Posterior cingulate gyrus (tissue), 11 donors: ENCODE measurements at places on chromosomes 12 and 14.

DNA sequence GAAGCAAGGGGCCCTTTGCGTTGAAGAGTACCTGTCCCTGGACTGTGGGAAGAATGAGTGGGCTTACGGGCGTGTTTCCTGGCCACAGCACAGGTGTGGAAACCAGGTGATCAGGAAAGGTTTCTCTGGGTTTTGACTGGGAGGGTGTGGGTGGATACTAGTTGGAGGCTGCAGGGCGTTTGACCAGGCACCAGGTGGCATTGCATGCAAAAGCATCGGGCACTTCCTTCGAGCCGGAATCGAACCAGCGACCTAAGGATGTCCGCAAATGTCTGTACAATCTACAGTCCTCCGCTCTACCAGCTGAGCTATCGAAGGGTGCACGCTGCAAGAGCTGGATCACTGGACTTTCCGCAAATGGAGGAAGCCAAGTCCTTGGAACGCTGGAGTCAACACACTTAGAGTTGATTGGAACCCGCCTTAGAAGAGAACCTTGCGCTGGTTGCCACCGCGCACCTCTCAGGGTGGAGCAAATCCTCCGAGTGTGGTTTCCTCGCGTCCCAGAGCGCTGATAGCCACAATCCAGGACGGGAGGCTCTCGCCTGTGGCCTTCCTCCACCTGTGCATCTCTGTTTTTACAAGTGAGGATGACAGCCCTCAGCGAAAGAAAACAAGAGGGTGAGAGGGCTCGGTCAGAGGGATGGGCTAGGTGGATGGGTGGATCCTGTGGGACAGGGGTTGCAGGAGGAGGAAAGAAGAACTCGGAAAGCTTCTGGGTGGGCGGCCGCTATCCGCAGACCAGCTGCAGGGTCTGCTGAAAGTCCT lies 21.2 kb upstream of the RNASE4 start:
- no peak for DNase-seq

GRCh38 chr12:116053479-116054200 lies 223.9 kb downstream of the MED13L start:
- DNase-seq, result no peak

GRCh38 chr12:127749416-127749815 lies 517.6 kb upstream of the TMEM132C start:
- no peak for DNase-seq

GRCh38 chr14:75725481-75725880 lies 64.4 kb downstream of the TTLL5 start:
- DNase-seq, result no peak

GRCh38 chr14:22622255-22622654 lies 21.9 kb downstream of the OR6J1 start:
- DNase-seq, result no peak
